ENCODE measurements at places on chromosomes 3 and 15.

DNA sequence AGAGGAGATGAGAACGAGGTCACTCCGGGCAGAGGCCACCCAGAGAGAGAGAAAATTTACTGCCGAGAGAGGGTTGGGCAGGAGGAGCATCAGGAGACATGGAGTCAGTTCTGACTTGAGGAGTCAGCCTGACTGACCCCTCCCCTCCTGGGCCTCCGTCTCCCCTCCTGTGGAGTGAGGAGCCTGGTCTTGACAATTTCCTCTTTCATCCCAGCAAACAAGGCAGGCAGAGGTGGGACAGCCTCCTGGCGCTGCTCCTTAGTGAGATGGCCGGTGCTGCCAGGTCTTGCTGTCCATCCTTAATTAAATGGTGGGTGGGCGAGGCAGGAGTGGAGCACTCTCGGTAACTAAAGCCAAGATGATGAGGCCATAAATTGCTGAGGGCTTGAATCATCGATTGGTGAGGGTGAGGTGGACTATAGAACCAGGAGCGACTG, 60.6 kb downstream of the CYP11A1 start:
- no peak for DNase-seq

DNA sequence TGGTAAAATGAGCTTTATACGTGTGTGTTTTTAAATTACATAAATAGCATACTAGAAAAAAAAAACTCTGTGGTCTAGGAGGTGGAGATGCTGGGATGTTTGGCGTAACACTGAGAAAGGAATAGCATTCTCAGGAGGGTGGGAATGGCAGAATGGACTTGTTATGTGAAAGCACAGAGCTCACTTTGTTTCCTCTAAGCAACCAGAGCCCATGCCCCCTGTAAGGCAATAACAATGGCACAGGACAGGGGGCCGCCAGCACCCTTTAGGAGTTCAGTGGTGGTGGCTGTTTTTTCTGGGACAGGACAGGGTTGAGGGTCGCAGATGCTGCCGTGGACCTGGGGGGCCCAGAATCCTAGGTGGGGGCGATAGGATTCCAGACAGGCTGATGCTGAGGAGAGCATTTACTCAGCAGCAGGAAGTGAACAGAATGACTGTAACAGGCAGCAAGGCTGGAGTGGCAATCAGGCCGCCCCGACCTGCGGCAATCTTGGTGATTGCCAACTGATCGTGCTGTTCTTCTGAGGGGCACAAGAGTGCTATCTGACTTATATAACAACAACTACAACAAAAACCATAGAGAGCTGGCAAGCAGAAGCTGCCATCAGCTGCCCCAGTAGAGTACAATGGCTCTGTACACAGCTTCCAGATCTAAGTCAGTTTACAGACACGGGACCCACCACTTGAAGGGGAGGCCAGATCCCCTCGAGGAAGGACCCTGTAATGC, 160.4 kb downstream of the UACA start:
- DNase-seq, result no peak

GRCh38 chr3:4772171-4772804, 206.9 kb upstream of the BHLHE40 start:
- DNase-seq, result peak; percentile 87

GRCh38 chr15:41852736-41853590, 14.3 kb downstream of the PLA2G4B start:
- no peak for DNase-seq

DNA sequence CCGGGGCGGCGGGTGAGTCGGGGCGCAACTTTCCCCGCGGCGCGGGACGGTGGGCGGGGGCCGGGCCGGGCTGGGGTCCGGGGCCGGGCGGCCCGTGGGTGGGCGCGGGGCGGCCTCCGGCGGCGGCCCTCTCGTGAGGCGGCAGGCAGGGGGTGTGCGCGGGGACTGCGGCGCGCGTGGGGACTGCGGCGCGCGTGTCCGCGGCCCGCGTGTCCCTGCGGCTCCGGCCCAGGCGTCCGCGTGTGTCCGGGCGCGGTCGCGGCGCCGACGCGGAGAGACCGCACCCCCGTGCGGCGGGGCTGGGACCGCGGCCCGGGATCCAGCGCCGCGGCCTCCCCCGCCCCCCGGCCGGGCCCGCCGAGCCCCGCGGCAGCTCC, 349 bp downstream of the PLXNA1 start:
- DNase-seq, result no peak

DNA sequence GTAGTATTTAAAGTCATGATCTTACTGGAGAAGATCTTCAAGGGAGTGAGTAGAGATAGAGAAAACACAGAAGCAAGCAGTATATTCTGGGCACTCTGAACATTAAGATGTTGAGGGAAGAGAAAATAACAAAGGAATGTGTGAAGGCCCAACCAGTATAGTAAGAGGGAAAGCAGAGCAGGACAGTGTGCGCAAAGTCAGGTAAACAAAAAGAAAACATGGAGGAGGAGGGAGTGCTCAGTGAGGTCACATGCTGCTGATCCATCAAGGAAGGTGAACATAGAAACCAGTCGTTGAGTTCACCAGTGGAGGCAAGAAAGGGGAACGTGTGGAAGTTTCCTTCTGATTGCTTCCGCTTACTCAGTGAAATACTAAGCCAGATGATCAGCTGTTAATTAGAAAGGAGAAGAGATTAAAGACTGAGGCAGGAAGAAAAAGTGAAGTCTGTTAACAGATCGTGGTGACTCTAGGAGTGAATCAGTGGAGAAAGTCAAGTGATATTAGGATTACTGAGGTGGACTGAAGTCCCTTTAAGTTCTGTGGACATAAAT, 47.2 kb downstream of the OPA1 start:
- no peak for DNase-seq

DNA sequence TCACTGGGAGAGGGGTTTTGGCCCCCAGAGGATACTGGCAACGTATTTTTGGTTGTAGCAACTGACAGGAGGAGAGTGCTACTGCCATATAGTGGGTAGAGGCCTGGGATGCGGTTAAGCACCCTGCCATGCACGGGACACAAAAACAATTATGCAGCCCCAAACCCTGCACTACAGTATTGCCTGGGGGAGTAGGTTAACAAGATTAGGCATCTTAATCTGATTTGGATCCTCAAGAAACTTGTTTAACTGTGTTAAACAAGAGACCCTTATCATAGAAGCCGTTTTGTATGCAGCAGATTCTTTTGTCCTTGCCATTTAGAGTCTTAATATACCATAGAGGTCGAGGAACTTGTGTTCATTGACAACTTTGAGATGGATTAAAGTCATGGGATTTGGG, 3.4 kb downstream of the PHLDB2 start:
- no peak for DNase-seq

GRCh38 chr15:44738340-44738984, 2.1 kb downstream of the TRIM69 start:
- DNase-seq, result no peak

- no peak for DNase-seq
These were observed 89.4 kb upstream of the HES1 start for GRCh38 chr3:194046531-194046930.

DNA sequence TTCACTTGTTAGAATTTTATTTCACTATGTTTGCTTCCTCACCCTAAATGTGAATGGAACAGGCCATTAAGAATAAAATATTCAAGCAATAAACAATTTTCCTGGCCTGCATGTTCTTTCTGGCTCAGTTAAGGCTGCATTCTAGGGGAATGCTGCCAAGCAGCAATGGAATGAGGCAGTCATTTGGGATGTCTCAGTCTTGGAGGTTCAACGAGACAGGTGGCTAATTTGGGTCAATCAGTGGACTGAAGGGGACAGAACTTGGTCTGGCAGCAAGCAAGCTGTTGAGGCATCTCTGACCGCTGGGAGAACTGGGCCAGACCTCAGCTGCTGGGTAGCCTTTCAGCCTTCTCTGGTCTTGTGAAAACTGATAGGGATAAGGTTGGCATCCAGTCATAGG, 241.6 kb downstream of the NLGN1 start:
- no peak for DNase-seq

GRCh38 chr3:195697582-195698324, 23.0 kb upstream of the MUC20 start:
- no peak for DNase-seq

DNA sequence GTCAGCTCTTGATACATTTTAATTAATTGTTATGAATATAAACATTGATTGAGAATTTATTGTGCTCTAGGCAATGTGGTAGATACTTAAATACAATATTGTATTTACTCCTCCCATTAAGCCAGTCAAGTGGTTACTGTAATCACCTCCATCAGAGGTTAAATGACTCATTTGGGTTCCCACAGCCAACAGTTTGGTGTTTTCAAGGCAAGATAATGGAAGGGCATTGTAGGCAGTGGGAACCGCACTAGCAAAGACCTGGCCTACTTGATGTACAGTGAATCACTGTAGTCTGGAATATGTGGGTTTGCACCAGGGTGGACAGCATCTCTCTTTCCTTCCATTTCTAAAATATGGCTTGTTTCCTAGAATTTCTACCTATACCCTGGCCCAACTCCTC, 127.4 kb downstream of the EDEM1 start:
- DNase-seq, result no peak

DNA sequence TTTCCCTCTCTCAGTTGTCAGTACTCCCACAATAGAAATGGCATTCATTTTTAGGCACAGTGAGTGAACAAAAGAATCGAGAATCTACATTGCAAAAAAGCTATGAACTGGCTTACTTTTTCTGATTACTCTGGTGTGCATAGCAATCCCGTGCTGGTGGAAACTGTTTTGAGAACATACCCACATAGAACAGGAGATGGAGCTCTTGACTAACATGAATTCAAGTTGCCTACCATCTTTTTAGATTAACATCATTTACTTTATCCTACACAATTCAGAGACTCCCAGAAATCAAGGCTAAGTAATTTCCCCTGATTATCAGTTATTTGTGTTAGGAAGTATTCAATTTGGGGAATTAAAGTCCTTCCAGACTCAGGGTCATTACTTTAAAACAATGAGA, 326.6 kb downstream of the ARPP21 start:
- DNase-seq, result no peak

- no peak for DNase-seq
These were observed 557.1 kb upstream of the CBLB start for GRCh38 chr3:106425916-106426315.

DNA sequence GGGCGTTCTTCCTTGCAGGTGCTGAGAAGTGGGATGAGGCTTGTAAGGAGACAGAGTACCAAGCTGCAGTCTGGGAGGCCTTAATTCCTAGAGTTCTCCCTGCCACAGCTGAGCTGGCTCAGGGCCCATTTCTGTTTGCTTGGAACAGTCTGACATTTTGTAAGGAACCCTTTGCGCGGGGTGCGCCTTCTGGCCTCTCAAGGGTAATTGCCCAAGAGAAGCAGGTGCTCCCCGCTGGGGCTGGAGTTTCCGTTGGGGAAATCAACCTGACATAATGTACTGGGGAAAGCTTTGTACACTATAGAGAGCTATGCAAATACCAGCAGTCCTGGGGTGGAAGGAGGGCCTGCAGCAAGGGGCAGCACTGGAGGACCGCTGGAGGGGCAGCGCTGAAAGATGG, 83.6 kb downstream of the HMG20A start:
- no peak for DNase-seq

GRCh38 chr15:81265256-81265943, 58.5 kb downstream of the STARD5 start:
- no peak for DNase-seq

DNA sequence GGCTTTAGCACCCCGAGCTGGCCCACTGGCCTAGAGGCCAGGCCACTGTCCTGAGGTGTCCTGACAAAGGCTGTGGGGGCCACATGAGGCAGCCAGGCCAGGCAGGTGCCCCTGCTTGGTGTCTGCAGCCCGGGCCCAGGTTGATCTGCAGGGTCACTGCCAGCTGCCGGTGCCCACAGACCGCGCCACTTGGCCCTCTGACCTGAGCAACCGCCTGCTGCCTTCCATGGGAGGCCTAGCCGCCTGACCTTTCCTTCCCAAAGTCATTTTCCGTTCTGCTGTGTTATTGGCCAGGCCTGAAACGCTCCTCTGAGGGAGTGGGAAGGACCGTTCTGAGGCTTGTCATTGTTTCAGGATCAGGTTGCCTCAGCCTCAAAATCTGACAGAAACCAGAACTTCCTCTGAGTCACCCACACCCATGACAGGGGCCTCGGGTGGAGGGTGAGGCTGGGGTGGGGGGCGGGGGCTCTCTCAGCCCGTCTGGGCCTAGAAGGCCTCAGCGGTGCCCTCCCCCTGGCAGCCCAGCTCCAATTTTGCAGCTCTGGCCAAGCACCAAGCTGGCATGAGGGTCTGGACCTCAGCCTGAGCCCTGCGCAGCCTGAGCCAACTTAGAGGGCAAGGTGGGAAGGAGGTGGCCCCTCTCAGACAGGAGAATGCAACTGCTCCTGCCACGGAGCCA, 140.7 kb upstream of the MEF2A start:
- DNase-seq, result peak; percentile 37

GRCh38 chr15:80173022-80173759, 20.4 kb downstream of the FAH start:
- DNase-seq, result peak; percentile 27

DNA sequence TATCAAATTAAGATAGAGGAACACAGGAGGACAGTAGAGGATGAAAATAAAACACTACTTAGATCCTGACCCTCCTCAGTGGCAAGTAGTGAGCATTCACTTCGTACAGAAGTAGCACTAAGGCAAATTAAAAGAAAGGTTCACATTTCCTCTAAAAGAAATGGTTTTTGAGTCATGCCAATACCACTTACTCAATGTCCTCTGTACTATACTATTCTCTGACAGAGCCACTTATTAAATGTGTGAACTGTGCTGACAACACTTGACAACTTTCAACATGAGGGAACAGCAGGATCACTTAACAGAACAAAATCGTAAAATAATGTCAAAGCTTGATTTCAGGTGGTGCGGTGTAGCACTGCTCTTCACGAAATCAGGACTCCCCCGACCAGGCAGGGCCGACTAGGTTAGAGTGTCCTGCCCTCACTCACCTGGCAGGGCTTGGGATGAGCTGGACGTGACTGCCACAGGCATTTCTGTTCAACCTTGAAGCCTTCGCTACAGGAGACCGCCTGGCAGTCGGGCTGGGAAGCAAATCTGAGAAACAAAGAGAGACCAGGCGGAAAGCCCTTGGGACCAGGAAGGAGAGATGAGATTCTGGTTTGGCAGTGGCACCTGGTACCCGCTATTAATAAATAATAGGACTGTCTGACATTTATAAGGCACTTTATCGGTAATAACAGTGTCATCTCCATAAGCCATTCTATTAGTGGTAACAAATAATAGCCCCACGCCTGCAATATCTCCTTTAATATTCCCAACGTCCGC, 611 bp upstream of the SLC27A2 start:
- DNase-seq, result no peak

GRCh38 chr3:9911863-9912262, 5.0 kb upstream of the IL17RC start:
- DNase-seq, result no peak

- DNase-seq, result no peak
These were observed 214.4 kb downstream of the OSBPL10 start for GRCh38 chr3:31766669-31767068.

DNA sequence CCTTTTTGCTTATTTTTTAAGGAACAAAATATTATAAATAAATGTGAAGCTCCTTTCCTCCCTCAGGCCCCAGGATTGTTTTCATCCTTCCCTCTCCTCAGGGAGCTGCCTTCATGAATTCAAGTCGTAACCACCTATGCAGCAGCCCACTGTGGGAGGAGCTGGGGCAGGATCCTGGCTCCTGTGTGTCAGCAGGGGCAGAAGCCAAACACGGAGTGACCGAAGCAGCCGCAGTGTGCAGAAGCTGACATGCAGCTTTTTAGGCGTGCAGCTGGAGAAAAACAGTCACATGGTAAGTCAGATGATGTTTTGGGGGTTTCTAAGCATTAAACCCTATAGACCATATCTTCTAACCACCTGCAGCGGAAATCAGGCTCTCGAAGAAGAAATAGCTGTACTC, 231.3 kb downstream of the OCA2 start:
- DNase-seq, result no peak

- no peak for DNase-seq
These were observed 1.4 kb upstream of the COL8A1 start for GRCh38 chr3:99637016-99637367.
